ENCODE measurements at places on chromosomes 7 and 10. TPM values are rescaled to one million over a fixed set of nuclear protein-coding genes. Genes with fewer than 3 reads are reported as not detected.

- DNase-seq = no peak
These were observed 292.8 kb downstream of the SFMBT2 start for GRCh38 chr10:7117806-7118674.

GRCh38 chr10:113739031-113739430, 12.5 kb upstream of the PLEKHS1 start:
- no peak for DNase-seq

The STK17A gene
- polyA plus RNA-seq = 346 TPM

The ASB13 gene
- 12.5 TPM for polyA plus RNA-seq

The PTF1A gene
- not detected for polyA plus RNA-seq

Data from naive thymus-derived CD8-positive, alpha-beta T cell (primary cell).